ENCODE measurements at places on chromosomes 5 and 9.

- DNase-seq: no peak
Measured at GRCh38 chr5:155898284-155898683, 428.7 kb upstream of the SGCD start.

GRCh38 chr5:102583276-102584124, 84.7 kb upstream of the SLCO6A1 start:
- peak; percentile 5 for DNase-seq

GRCh38 chr5:78821536-78822021, 163.5 kb downstream of the ARSB start:
- DNase-seq: no peak

- no peak for DNase-seq
Measured at GRCh38 chr9:127528422-127529251, 77.3 kb downstream of the LRSAM1 start.

GRCh38 chr9:5352637-5353248, 13.1 kb upstream of the RLN1 start:
- no peak for DNase-seq

- DNase-seq: no peak
Measured at GRCh38 chr5:149808264-149808982, 78.3 kb downstream of the PPARGC1B start.

GRCh38 chr5:61941637-61942036, 364.4 kb upstream of the KIF2A start:
- no peak for DNase-seq

GRCh38 chr5:154756009-154756867, 1.1 kb downstream of the LARP1 start:
- DNase-seq: no peak

GRCh38 chr9:69193685-69194032, 19.6 kb downstream of the TJP2 start:
- DNase-seq: no peak

GRCh38 chr9:121598167-121598964, 53.1 kb upstream of the DAB2IP start:
- no peak for DNase-seq

DNA sequence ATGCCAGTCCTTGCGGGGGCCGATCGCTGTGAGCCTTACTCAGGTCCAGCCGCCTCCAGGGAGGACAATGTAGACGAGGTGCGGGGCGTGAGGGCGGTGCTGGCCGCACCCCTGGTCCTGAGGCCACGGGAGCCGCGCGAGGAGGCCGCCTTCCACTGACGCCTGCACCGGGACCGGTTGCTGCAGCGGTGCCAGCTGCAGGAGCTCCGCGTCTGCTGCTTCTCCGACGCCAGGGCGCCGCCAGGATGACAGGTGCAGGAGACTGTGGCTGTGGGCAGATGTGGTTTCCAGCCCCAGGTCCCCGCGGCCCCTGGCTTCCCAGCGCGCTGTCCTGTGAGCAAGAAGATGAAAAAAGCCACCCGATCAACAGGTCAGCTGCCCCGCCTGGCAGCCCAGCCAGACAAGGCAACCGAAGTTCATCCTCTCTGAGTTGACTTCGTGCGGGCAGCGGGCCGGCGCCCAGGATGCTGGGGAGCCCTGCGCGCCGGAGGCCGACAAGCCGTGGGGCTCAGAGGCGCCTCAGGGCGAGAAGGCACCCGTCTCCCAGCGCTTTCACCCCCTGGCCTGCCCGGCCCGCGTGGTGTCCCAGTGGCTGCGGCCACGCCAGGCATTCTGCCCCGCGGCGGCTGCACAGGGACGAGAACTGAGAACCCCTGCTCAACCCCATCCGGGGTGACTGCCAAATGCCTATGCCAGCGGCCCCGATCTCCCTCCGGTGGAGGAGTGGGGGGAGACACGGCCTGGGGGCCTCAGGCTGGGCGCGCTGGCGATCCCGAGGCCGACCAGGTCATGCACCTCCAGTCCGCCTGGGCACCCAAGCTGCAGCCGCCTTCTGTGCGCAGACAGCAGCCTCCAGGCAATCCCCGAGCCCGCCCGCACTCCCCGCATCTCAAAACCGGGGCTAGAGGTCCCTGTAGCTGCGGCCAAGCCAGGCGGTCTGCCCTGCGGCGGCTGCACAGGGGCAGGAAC, 43.4 kb upstream of the BICD2 start:
- no peak for DNase-seq

DNA sequence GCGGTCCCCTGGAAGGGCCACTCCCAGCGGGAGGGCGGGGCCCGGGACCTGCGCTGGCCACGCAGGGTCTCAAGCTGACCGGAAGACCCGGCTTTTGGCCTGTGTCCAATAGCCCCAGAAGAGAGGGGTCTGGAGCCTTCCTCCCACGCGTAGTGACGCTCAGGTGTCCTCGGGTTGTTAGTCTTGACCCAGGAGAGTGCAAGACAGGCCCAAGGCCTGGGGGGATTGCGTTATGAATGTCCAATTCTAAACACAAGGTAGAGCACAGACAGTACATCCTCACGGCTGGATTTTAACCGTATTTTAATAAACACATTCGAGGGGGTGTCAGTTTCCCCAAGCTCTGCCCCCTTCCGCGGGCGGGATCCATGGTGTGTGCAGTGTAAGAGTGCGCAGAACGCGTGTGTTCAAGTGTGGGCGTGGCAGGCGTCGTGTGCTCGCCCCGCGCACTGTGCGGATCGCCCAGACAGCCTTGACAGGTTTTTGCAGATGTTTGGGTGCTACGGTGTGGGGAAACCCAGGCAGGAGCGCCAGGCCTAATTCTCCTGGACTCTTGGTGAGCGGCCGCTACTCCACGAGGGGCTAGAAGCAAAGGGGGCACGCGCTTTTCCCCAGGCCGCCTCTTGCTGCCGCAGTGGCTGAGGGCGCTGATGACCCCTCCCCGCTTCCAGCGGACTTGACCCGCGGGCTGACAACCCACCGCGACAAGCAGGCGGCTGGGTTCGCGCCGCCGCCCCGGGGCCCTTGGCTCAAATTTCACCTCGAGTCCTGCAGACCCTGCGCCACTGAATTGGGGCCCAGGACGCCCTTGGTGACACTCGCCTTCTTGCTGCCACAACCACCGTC, 6.1 kb upstream of the DMRT3 start:
- DNase-seq: no peak

DNA sequence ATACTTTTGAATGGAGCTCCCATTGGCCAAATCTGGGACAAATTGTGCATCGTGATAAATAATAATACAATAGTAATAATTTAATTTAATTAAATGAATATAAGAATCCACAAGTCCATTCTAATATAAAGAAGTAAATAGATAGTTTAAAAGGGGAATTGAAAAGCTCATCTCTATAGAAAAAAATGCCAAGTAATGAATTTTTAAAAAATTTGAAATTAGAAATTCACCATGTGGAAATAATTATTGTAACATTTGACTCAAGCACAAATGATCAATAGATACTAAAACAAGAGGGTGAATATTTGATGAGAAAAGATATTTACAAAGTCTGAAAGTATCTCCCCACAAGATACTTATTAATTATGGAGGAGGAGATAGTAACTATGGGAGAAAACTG, 467.4 kb downstream of the CETN3 start:
- no peak for DNase-seq

GRCh38 chr9:107703651-107704050, 214.1 kb upstream of the KLF4 start:
- no peak for DNase-seq

DNA sequence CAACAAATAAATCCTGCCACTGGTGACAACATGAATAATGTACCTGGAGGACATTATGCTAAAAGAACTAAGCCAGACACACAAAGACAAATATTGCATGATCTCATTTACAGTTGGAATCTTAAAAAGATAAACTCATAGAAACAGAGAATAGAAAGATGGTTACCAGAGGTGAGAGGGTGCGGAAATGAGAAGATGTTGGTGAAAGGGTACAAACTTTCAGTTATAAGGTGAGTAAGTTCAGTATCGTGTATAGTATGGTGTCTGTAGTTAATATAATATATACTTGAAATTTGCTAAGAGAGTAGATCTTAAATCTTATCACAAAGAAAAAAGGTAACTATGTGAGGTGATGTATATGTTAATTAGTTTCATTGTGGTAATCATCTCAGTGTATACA, 63.3 kb downstream of the PRRC1 start:
- no peak for DNase-seq

DNA sequence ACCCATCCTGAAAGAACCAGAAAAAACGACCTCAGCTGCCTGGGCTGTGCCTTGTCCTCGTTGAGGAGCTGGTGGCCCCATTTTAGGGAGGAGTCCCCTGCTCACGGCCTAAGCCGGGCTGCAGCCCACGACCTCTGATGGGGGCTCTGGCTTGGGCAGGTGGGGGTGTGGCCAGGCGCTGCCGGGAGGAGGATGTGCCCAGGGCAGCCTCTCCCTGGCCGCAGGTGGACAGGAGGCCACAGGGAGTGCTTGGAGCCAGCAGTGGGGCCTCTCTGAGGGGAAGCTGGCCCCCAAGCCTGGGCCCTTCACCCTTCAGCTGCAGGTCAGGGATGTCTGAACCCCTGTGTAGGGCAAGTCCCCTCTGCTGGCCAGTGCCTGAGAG, 2.5 kb downstream of the DIPK1B start:
- no peak for DNase-seq

- no peak for DNase-seq
Measured at GRCh38 chr9:114015607-114016006, 62.5 kb downstream of the AMBP start.

DNA sequence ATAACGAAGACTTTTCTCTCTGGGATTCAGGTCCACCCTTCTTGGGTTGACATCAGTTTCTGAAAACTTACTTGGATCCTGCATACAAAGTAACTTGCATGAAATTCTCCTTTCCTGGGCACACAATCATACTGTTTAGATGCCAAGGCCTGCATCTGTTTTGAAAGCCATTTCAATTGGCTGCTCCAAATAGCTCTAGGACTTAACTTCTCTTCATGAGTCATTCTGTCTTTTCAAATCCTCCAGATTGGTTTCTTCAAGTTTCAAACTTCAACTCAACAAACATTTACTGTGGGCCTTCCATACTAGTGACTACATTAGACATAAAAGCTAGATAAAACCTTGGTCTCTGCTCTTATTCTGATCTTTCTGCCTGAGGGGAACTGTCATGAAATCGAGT, 54.8 kb upstream of the HMHB1 start:
- no peak for DNase-seq
